ENCODE measurements at places on chromosomes 4 and X. TPM values are rescaled to one million over a fixed set of nuclear protein-coding genes. Genes with fewer than 3 reads are reported as not detected.

DNA sequence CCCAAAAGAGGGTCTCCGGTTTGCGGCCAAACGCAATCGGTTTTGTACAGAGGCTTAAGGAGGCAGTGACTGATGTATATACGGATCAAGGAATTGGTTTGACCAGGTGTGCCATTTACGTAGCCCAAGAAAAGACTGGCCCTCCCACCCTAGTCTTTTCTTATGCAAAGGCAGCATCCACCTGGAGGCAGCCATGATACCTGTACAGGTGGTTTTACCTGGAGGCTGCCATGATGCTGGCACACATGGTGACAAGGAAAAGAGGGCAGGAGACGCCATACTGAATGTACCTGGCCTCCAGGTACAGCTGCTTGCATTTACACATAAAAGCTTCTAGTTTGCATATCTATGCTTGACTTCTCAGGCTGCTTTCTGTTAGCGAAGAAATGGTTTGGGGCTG is 917.7 kb upstream of the INTU start:
- no peak for DNase-seq

DNA sequence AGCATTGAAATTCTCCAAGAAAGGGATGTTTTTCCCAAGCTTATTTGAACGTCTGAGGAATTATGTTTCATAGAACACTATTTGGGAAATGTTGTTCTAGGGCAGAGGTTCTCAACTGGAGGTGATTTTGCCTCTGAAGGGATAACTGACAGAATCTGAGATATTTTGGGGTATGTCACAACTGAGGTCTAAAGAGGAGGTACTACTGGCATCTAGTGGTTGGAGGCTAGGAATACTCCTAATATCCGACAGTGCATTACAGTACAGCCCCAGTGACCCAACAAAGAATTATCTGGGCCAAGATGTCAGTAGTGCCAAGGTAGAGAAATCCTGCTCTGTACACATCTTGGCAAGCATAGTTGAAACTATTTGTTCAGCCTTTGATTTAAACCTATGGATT is 6.4 kb downstream of the HSPA4L start:
- no peak for DNase-seq

- DNase-seq = no peak
Observed at GRCh38 chr4:122584519-122584918, 36.3 kb downstream of the IL21 start.

DNA sequence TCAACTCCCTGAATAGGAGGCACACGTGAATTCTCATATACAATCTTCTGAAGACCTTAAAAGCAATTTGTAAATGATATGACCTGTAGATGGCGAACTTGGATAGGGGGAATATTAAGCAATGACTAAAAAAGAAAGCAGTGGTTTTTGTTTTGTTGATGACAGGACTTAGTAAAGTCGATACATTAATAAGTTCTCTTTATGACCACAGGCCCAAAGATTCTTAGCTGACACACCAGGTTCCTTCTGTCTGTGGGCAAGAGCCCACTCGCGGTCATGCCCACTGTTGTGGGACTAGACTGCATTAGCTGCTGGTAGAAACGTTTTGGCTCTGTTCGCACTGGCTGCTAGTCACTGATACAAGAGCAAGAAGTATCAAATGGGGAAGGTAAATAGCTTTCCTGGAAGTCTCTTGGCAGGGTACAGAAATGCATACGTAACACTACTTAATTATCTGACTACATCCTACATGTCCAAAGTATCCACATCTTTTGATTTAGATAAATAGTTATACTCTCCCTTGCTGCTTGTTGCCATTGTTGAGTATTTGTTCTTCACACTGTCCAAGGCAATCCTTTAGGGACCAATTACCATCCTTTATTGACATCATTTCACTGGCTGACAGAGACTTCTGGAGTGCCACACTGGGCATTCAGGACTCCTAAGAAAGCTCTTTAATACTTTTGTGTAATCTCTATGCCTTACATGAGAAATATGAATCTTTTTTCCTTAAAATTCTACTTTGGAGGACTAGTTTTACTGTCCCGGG is 31.0 kb downstream of the ALPK1 start:
- peak; percentile 31 for DNase-seq

- no peak for DNase-seq
Observed at GRCh38 chr4:146053891-146054290, 115.3 kb upstream of the ZNF827 start.

GRCh38 chr4:170741856-170742255 is 652.1 kb upstream of the AADAT start:
- DNase-seq = no peak

The FDCSP gene
- polyA plus RNA-seq = not detected

The TLR3 gene
- 13.1 TPM for polyA plus RNA-seq
